ENCODE measurements at places on chromosomes 6 and 20.

DNA sequence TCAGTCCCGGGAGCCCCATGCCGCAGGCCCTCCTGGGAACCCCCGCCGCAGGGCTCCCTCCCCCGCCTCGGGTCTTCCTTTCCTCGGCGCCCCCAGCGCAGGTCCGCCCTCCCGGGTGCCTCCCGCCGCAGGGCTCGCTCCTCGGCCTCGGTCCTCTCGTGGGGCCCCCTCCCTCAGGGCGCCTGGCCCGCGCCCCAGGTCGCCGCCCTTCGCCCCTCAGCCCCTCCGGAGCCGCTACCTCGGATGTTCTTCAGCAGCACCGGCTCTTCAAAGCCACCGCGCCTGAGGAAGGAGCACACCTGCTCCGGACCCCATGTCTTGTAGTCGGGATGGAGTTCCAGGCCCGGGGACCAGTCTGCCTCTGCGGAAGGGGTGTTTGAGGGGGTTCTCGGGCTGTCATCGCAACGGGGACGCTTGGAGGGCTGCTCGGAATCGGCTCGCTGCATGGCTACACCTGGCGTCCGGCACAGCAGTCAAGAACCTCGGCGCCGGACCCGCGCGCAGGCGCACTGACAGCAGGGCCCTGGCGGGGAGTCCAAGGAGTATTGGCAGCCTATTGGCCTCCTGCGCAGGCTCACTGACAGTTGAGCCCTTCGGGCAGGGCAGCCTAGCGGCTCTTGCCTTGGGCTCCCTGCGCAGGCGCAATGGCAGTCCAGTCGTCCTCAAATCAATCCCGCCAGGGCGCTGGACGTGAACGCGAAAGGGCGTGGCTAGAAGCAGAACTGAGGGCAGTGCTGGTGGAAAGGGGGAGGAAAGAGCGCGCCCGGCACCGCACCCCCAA, at the start of gene SAMHD1:
Gene SAMHD1 (minus strand): TSS at position 511 of the 781 bp plus-strand sequence. CDS start 65 bp downstream, at position 446.
- peak; percentile 97 for DNase-seq

GRCh38 chr6:162572240-162572639, 155.3 kb downstream of the PRKN start:
- DNase-seq: no peak

DNA sequence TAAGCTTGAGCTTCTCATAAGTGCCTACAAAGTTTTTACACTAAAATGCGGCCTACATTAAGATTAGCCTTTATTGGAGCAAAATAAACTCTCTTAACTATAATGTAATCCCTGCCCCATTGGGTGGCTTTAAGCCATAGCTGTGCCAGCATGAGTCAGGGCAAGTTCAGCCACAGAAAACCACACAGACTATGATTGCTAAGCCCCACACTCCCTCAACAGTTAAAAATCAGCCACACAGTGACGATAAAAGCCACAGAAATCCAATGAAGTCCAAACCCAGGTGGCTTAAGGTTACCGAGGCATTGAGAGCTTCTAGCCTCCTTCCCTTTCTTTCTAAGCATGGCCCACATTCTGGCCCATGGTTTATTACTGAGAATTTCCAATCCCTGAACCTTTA, 61.6 kb downstream of the GRM1 start:
- DNase-seq: no peak

GRCh38 chr6:157690441-157691210, 132.4 kb upstream of the SNX9 start:
- DNase-seq: no peak

GRCh38 chr20:22338140-22338708, 246.1 kb downstream of the FOXA2 start:
- DNase-seq: no peak

DNA sequence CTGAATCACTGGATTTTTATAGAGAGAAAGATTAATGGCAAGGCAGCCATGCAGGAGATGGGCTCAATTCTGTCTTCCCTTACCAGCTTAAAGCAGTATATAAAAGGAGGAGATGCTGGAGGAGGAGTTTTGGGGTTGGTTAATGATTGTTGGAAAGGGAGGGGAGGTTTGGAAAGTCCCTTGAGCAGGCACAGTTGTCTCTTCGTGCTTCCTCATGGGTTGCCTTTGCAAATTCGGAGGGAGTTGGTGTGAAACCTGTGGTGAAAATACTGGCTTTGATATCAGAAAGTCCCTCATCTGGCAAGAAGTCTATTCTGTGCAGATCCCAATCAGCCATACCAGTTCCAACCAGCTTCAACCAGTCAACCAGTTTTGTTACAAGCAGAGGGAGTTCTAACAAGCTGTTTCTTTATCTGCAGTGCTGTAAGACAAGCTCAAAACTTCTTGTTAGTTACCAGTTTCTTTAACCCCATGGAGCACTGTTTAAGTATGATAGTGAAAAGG, 107.0 kb downstream of the HIVEP1 start:
- DNase-seq: no peak

- no peak for DNase-seq
These were observed 156.7 kb upstream of the TENT5A start for GRCh38 chr6:81909162-81909561.

- no peak for DNase-seq
These were observed 28.4 kb upstream of the APMAP start for GRCh38 chr20:25020901-25021301.

DNA sequence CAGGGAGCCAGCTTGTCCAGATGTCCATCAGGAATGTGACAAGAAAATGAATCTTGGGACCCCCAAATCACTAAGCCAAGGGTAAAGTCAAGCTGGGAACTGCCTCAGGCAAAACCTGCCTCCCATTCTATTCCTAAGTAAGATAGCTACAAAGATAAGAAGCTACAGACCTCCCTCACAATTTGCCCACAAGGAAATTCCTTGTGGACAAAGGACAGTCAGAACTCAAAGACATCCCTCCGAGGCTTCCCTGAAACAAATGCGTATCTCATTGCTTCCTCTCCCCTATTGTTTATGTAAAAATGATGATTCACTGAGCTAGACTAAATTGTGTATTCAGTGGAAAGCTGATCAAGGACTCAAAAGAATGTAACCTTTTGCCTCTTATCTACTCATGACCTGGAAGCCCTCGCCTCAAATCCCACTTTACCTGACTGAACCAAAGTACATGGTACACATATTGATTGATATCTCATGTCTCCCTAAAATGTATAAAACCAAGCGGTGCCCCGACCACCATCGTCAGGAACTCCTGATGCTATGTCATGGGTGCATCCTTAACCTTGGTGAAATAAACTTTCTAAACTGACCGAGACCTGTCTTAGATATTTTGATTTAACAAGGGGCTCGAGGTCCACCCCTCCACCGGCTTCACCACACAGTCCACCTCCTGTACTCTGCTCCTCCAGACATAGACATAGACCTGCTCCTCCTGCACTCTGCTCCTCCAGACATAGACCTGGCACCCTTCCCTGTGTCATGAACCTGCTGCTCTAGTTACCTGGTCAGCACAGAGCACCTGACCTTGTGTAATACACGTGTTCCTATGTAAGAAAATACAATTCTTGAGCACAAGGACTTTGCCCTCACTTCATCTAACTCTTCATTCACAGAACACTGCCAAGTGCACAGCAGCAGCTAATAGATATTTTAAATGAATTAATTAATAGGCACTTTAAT, 81.4 kb downstream of the WDR27 start:
- DNase-seq: no peak

- DNase-seq: no peak
These were observed 31.8 kb downstream of the MLIP start for GRCh38 chr6:54142889-54143519.

DNA sequence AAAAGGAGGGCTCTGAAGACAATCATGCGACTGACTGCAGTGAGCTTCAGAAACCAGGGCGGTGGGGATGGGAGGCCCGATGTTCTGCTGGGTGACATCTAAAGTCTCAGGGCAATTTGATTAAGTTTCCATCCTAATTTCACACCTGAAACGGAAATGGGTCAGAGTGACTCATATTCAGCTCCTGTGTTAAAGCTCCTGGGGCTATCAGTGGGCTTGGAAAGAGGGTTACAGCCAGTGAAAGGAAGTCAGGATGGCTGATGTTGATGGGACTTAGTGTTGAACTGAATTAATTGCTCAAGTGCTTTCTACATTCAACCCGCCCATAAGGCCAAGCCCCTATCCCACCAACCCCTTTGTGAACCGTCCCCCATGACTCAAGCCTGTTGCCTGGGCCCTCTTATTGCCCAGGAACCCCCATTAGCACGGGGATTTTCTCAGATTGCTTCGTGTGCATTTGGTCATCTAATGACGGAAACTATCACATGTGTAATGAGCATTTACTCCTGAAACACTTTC, 47.1 kb upstream of the TBC1D7 start:
- no peak for DNase-seq

- DNase-seq: no peak
These were observed at the start of gene PI16 for GRCh38 chr6:36954262-36954931. Gene PI16 (plus strand): TSS chr6:36954738. CDS start chr6:36954761, 23 bp downstream.

Measured in NCI-H510A treated with DMSO at 0.1 percent for 48 hours (cell line).